ENCODE measurements at places on chromosomes 1 and 21. TPM values are rescaled to one million over a fixed set of nuclear protein-coding genes. Genes with fewer than 3 reads are reported as not detected.

GRCh38 chr1:201311356-201312011 lies 28.2 kb downstream of the PKP1 start:
- H3K4me3 ChIP-seq, result no peak overlapping the region
- no peak overlapping the region for H3K27ac ChIP-seq
- H3K4me1 ChIP-seq, result no peaks in the 10 kb centered on the region
- no peaks in the 10 kb centered on the region for H3K27me3 ChIP-seq

DNA sequence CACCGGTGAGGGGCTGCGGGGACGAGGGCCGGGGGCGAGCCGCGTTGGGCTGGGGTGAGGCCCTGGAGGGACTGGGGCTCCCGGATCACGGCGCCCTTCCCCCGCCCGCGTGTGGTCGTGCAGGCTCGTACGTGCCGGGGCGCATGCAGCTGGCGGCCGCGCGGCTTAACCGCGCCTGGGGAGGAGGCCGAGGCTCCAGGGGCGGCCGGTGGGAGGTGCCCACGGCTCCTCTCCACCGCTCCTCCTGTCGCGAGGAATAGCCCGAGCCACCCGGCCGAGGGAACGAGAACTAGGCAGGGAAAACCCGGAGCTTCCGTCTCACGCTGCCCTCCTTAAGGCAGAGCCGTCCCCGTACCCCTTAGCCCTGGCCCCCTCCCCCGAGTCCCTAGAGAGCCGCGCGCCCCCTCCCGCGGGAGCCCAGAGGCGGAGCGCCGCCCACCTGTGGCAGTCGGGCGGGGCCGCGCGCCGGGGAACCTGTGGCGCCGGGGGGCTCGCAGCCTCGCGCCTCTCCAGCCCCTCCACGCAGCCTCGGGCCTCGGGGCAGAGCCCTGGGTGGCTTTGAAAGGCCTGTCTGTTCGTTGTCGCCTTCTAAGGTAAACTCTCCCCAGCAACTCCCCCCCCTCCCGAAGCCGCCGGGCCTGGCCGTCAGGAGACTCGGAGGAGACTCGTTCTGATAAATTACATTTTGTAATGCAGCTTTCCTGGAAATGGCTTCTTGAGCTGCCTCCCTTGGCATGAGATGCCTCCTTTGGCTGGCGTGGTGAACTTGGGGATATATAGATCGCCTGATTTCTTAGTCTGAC lies 746 bp downstream of the AK4 start:
- H3K27me3 ChIP-seq, result peaks cover 27% of the 10 kb centered on the region
- peaks cover 42% of the 10 kb centered on the region for H3K4me1 ChIP-seq
- peak overlapping the region; percentile 86 for H3K27ac ChIP-seq

DNA sequence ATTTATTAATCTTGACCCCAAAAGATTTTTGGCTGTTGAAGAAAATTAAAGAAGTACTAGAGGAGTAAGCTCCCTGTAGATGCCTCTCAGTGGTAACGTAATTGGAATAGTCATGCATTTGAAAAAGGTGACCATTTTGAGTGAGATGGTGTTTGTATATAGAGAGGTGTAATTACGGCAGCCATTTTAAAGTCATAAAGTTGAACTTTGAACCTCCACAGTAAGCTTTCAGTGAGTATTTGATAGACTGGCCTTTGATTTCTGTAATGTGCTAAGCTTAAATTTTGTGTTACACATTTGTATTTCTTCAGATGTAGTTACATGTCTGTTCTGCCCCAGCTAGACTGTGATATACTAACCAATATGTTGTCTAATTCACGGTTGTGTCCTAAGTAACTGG lies 21.5 kb upstream of the TMCO2 start:
- peaks cover under 1% of the 10 kb centered on the region for H3K36me3 ChIP-seq
- no peaks in the 10 kb centered on the region for H3K4me1 ChIP-seq
- no peak overlapping the region for H3K4me3 ChIP-seq
- no peak overlapping the region for H3K27ac ChIP-seq
- no peak for DNase-seq

DNA sequence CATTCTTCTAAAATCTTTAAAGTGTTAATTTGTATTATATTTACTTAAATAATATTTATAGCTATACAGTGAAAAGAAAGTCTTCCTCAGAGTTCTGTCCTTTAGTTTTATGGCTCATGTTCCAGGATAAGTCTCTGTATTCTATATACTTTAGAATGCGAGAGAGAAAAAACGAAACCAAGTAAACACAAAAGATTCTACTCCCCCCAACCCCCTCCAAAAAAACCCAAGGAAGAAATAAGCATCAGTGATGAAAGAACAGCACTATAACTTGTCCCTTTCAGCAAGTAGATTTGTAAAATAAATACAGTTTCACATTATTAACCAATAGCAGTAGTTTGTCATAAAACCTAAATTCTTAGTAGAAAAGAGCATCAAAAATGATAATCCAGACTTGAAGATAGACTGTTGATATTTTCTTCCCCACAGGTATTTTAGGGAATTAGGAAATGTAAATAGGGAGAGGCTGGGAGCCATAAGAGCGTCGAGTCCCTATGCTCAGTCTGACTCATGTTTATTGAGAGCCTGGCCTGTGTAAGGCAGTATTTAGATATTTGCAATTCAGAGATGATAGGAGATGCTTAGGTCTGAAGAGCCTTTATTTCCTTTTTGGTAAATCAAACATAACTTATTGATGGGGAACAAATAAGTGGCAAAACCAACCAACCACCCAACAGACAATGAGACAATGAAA lies 35.5 kb downstream of the CDC14A start:
- no peak for DNase-seq
- no peak overlapping the region for H3K27ac ChIP-seq
- no peak overlapping the region for H3K4me3 ChIP-seq
- peaks cover 15% of the 10 kb centered on the region for H3K4me1 ChIP-seq

Gene MCL1
- 244 TPM for total RNA-seq

DNA sequence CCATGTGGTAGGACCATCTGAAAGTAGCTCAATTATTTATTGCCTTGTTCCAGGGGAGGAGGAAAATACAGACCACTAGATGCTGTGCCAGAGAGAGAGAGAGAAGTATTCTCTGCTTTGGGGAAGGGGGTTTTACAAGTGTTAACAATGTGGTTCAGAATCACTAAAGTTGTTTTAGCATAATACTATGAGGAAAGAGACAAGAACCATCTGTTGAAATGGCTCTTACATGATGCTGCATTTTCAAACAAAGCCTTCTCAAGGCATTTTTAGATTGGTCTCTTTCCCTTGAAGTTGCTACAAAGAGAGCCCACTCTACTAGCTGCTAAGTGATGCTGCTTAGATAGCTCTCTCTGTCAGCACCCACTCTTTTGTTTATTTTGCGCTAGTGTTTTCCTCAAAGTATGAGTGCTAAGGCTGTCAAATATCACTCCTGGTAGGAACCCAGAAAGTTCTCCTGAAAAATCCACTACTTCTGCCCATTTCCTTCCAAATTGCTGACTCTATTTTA lies 255.1 kb downstream of the NFIA start:
- no peaks in the 10 kb centered on the region for H3K36me3 ChIP-seq
- no peak overlapping the region for H3K4me3 ChIP-seq
- 0 out of 2 replicates have a peak overlapping the region, but pooled peaks have one; percentile 11 for H3K27ac ChIP-seq
- DNase-seq, result peak; percentile 16
- peaks cover 23% of the 10 kb centered on the region for H3K4me1 ChIP-seq
- no peaks in the 10 kb centered on the region for H3K27me3 ChIP-seq

DNA sequence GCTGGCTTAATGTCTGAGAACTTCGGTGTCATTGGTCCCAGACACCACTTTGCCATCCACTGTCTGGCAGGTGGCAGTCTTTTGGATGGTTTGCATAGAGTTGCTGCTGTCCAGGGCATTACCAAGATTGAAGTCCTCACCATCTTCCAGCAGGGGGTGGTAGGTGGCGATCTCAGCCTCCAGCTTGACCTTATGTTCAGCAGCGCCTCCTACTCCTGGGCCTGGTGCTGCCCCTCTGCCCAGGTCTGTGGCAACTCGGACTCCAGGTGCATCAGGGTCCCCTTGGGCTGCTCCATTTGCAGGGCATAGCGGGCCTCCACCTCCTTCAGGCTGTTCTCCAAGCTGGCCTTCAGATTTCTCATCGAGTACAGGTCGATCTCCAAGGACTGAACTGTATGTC lies 573.3 kb upstream of the NCAM2 start:
- H3K4me3 ChIP-seq, result no peak overlapping the region
- peak; percentile 5 for DNase-seq
- no peaks in the 10 kb centered on the region for H3K36me3 ChIP-seq
- no peaks in the 10 kb centered on the region for H3K27me3 ChIP-seq
- H3K27ac ChIP-seq, result no peak overlapping the region
- no peaks in the 10 kb centered on the region for H3K4me1 ChIP-seq

- H3K4me3 ChIP-seq, result no peak overlapping the region
- no peak overlapping the region for H3K27ac ChIP-seq
- peaks cover 8% of the 10 kb centered on the region for H3K4me1 ChIP-seq
- H3K27me3 ChIP-seq, result no peaks in the 10 kb centered on the region
- no peaks in the 10 kb centered on the region for H3K36me3 ChIP-seq
- no peak for DNase-seq
These were observed 57.7 kb downstream of the EVA1C start for GRCh38 chr21:32470206-32470605.

Gene SYT14
- 19.4 TPM for total RNA-seq

Gene SDC3
- 22.4 TPM for total RNA-seq

DNA sequence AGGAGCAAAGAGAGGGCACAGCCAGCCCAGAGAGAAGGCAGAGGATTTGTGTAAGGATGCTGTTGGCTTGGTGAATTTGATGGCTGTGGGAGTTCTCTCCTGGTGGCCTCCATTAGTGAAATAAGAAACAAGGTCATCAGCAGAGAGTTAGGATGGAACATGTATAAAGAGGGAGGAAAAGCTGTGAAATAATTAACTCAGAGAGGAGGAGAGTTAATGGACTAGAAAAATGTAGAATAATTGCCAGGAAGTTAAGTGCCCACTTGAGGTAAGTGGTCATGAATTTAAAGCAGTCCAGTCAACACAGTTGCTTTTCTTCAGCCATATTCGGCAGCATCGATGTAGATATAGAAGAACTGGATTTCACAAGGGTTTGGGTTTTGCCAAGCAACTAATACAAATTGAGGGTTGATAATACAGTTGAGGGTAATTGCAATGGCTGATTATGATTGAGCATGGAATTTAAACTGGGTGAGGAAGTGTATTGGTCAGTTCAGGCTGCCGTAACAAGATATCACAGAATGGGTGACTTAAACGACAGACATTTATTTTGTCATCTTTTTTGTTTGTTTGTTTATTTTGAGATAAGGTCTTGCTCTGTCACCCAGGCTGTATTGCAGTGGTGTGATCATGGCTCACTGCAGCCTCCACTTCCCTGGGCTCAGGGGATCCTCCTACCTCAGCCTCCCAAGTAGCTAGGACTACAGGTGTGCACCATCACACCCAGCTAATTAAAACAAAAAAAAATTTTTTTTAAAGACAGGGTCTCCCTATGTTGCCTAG lies 31.7 kb upstream of the KLF17 start:
- no peak overlapping the region for H3K4me3 ChIP-seq
- DNase-seq, result no peak
- H3K27me3 ChIP-seq, result no peaks in the 10 kb centered on the region
- H3K4me1 ChIP-seq, result peaks cover 25% of the 10 kb centered on the region
- no peak overlapping the region for H3K27ac ChIP-seq
- H3K36me3 ChIP-seq, result no peaks in the 10 kb centered on the region

- H3K27me3 ChIP-seq, result peaks cover 75% of the 10 kb centered on the region
- no peak for DNase-seq
- no peak overlapping the region for H3K27ac ChIP-seq
- peaks cover 17% of the 10 kb centered on the region for H3K4me1 ChIP-seq
- peak overlapping the region; percentile 72 for H3K4me3 ChIP-seq
- no peaks in the 10 kb centered on the region for H3K36me3 ChIP-seq
These were observed 826 bp downstream of the TRIM17 start for GRCh38 chr1:228415853-228416216.

Gene NES
- 95.9 TPM for total RNA-seq

DNA sequence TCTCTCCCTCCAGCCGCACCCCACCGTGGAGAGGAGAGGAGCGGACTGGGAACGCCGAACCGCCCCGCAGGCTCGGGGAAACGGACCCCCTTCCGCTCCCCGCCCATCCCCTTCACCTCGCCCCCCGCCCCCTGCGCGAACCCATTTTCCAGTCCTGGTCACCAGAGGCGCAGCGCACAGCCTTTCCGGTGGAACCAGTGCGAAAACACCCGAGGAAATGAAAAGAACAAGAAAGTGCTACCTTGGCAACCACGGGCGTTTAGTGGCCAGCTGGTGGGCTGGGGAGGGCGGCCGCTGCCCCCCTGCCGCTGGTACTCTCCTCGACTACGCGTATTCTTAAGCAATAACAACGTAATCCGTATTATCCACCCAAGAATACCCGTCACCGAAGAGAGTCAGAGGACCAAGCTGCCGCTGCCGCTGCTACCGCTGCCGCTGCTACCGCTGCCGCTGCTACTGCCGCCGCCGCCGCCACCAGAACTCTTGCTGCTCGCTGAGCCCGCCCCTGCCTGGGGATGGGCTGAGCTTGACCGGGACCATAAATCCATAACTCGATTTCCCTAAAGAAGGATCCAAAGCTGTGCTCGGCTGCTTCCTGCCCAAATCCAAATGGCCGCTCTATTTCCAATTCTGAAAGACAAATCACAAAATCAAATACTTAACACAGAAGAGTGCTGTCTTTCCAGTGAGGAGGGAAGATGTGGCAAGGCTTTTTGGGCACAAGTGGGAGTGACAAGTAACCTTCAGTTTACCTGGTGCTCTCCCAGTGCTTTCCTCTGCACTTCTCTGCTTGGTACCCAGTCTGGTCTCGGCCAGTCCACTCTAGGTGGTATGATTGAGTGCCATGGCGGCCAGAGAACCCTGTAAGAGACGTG lies 125.2 kb upstream of the DPYD start:
- H3K27me3 ChIP-seq, result peaks cover 94% of the 10 kb centered on the region
- H3K36me3 ChIP-seq, result no peaks in the 10 kb centered on the region
- H3K4me3 ChIP-seq, result peak overlapping the region; percentile 63

DNA sequence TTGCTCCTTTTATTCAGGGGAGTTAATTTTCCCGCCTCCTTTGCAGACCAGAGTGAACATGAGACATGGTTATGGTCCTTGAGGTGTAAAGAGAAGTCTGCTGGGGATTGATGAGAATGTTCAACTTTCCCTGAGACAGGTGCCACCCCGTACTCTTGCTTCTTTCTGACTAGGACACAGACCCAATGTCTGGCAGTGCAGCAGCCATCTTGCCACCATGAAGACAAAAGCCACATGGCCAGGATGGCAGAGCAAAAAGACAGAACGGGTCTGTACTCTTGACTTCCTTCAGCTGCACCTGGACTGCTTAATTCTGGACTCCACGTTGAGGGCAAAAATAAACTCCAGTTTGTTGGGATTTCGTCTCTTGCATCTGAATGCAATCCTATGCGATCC lies 54.1 kb downstream of the KLHDC7A start:
- no peaks in the 10 kb centered on the region for H3K36me3 ChIP-seq
- no peak overlapping the region for H3K27ac ChIP-seq
- H3K27me3 ChIP-seq, result no peaks in the 10 kb centered on the region
- DNase-seq, result no peak
- H3K4me1 ChIP-seq, result no peaks in the 10 kb centered on the region
